ENCODE measurements at places on chromosomes 13 and 19.

GRCh38 chr13:50006426-50007135 is 8.7 kb upstream of the KCNRG start:
- no peak for DNase-seq

GRCh38 chr19:18434411-18435175 is 3.3 kb downstream of the ISYNA1 start:
- DNase-seq: no peak

DNA sequence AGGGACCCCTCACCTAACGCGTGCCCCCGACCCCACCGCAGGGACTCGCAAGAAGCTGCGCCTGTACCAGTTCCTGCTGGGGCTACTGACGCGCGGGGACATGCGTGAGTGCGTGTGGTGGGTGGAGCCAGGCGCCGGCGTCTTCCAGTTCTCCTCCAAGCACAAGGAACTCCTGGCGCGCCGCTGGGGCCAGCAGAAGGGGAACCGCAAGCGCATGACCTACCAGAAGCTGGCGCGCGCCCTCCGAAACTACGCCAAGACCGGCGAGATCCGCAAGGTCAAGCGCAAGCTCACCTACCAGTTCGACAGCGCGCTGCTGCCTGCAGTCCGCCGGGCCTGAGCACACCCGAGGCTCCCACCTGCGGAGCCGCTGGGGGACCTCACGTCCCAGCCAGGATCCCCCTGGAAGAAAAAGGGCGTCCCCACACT is 4.7 kb upstream of the MYBPC2 start:
- DNase-seq: no peak

DNA sequence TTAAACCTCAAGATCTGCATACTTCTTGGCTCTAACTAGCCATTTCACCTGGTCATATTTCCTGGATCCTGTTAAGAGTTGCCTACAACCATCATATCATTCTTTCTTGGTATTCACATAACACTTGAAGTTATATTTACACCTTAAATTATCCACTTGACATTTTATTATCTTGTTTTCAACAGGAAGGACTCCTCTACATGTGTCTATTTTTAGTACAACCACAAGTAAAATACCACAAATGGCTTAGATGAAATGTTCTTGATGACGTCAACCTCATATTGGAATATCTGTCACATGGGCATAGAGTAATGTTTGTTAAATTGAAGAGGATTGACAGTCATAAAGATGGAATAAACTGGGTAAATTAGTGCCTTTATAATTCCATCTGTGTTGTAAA is 9.4 kb downstream of the PCDH20 start:
- DNase-seq: no peak

- DNase-seq: no peak
Measured at GRCh38 chr19:38062959-38063761, 156.2 kb downstream of the SIPA1L3 start.

GRCh38 chr13:27264648-27265047 is 6.0 kb upstream of the RASL11A start:
- no peak for DNase-seq

DNA sequence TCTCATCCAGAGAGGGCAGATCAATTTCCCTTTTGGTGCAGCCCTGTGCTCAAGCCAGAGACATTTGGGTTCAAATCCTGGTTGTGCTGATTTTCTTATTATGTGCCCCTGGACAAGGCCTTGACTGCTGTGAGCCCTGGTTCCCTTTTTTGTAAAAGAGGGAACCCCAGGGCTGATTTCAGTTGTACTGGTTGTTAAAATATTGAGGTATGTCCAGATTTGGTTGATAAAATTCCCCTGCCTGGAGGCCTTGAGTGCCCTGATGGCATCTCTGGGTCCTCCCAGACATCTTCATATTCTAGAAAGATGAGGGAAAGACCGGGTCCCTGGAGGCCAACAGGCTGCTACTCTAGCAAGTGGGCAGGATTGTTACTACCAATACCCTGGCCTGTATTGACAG is 14.4 kb upstream of the PLAUR start:
- no peak for DNase-seq

- DNase-seq: no peak
Measured at GRCh38 chr19:51186323-51186722, 38.6 kb upstream of the CD33 start.

GRCh38 chr19:403221-404027 is 5.5 kb downstream of the C2CD4C start:
- DNase-seq: no peak

DNA sequence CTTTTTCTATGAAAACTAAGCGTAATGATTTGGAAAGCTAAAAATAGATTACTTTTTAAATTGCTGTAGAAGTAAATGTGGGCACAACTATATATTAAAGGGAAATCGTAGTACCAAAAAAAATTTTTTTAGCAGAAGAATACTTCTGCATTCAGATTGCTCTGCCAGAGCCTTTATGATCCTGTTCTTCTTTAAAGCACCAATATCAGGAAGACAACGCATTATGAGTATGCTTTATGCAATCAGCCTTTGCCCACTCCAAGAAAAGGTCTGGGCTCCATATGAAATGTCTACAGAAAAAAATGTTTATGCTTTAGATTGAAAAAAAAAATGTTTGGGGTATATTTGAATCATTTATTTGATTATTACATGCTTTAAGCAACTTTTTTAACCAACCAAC is 137.4 kb downstream of the DIAPH3 start:
- no peak for DNase-seq

DNA sequence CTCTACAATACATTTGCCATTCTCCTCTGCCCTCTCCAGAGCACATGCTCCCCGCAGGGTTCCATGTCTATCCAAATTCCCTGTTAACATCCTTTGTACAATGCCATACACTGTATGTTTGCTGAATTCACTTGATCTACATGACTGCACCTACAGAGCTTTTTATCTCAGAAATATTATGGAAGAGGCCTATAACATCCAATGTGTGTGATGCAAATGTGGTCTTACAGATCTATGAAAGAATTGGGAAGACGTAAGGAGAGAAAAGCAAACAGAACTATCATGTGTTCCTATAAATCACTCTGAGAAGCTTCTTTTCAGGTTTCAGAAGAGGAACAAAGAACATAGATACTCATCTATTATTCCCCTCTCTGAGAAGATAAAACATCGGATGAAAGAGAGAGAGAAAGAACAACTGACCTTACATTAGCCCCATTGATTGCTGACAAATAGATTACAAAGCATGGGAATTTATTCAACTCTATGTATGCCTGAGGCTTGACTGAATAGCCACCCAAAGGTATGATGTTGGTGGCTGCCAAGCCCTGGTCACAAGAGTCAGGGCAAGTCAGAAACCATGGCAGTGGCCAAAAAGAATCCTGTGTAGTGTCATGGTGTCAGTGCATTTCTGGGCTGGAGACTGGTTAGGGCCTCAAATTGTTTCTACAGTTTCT is 425.2 kb downstream of the FOXO1 start:
- no peak for DNase-seq

GRCh38 chr19:585551-586110 is 4.0 kb upstream of the HCN2 start:
- DNase-seq: no peak

GRCh38 chr13:22220151-22221135 is 549.6 kb downstream of the FGF9 start:
- DNase-seq: no peak

- no peak for DNase-seq
Measured at GRCh38 chr13:50133358-50133953, 118.2 kb downstream of the KCNRG start.

GRCh38 chr19:16232127-16232526 is 34.4 kb downstream of the AP1M1 start:
- DNase-seq: no peak

- DNase-seq: no peak
Measured at GRCh38 chr19:56671613-56671994, at the start of gene ZNF835. TSS of gene ZNF835 (minus strand) at chr19:56671757. CDS start at chr19:56665198, 6,559 bp downstream.

DNA sequence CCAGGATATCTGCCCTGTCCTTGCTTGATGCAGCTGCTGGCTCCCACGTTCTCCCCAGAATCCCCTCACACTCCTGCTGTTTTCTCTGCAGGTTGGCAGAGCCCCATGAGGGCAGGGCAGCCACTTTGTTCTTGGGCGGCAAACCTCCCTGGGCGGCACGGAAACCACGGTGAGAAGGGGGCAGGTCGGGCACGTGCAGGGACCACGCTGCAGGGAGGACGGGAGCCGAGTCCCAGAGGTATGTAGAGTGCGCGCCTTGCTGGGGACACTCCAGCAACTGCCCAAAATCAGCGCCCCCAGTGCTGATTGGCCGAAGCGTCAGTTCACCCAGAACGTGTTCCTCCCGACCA is 30.3 kb upstream of the MIER2 start:
- DNase-seq: no peak

DNA sequence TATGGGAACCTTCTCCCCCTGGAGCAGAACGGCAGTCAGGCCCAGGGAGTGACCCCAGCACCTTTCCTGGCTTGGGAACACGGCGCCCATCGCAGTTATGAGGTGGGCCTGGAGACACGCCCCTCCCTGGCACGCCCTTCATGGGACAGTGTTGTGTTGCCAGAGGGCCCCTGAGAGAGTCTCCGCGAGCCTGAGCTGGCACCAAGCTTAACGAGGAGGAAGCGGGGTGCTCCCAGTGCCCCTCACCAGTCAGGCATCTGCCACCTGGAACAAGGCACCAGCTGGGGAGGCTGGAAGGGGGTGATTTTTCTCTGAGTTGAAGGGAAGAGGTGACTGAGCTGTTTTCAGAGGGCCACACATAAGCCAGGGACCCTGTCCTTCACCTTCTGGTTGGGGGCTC is 180.6 kb downstream of the KDM4B start:
- DNase-seq: no peak

- no peak for DNase-seq
Measured at GRCh38 chr13:71316792-71317363, 550.1 kb downstream of the DACH1 start.

- no peak for DNase-seq
Measured at GRCh38 chr13:47546391-47547225, 454.5 kb downstream of the SUCLA2 start.

DNA sequence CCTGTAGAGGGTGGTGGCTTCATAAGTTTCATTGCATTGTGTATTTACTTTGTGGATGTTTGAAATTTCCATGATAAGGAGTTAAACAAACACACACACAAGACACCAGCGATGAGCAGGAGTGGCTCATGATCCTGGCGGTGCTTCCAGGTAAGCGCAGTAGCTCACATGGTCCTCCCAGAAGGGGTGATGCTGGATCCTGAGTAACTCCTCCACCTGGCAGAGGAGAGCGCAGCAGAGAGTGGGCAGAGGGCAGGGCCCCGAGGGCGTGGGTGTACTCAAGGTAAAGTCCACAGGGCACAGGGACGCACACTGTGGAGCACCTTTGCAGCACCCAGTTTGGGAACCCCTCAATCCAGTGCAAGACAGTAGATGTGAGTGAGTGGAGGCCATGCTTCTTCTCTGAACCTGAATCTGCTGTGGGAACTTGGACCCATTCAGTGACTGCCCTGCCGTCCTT is 54.0 kb downstream of the RFX2 start:
- no peak for DNase-seq

DNA sequence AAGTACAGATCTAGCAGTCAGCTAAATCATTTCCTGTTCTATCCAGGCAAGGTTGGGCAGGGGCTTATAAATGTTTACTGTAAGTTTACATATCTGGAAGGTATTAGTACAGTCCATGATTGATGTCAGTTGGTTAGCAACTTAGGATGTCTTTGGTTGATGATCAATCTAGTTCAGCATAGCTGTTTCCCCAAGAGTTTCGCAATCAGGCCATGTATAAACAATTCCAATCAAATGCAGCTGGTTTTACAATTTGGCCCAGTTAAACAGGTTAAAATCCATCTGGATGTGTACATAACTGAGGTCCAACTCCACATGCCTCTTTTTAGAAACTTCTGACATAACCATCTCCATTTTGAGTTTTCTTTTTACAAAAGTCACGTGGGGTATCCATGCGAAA is 6.9 kb downstream of the ZNF221 start:
- peak; percentile 77 for DNase-seq

DNA sequence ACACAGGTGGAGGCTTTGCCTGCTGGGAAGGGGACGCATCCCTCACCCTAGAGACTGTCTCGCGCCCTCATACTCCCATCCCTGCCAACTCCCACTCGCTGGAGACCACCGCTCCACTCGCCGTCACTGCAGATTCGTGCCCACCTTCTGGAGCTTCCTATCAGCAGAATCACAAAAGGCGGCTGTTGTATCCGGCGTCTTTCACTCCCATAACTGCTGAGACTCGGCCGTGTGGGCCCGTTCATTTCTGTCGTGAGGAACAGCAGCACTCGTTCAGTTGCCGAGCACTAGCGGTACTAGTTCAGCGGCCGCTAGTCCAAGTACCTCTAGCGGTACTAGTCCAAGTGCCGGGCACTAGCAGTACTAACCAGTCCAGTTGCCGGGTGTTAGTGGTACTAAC is 124.6 kb upstream of the MCF2L start:
- DNase-seq: no peak

DNA sequence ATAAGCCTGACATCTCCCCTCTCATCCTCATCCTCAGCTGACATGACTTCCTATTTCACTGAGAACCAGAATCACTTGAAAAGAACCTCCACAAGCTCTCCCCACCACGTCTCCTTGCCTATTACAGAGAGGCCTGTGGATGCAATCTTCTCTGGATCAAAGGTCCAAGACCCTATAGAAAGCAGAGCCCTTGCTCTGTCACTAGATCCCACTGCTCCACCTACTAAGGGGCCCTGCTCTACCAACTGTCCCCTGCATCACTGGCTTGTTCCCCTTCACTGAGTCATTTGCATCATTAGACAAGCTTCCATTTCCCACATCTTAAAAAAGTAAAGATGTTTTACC is 40.8 kb downstream of the RCBTB2 start:
- DNase-seq: no peak

GRCh38 chr19:48683349-48683748 is 10.5 kb upstream of the NTN5 start:
- DNase-seq: no peak

- DNase-seq: no peak
Measured at GRCh38 chr13:113489549-113490495, 689 bp downstream of the DCUN1D2 start.

- no peak for DNase-seq
Measured at GRCh38 chr13:19795956-19796355, 13.2 kb upstream of the PSPC1 start.

GRCh38 chr19:15124572-15125231 is 17.5 kb downstream of the SYDE1 start:
- DNase-seq: no peak

GRCh38 chr19:461721-462551 is 1.1 kb upstream of the SHC2 start:
- DNase-seq: no peak

DNA sequence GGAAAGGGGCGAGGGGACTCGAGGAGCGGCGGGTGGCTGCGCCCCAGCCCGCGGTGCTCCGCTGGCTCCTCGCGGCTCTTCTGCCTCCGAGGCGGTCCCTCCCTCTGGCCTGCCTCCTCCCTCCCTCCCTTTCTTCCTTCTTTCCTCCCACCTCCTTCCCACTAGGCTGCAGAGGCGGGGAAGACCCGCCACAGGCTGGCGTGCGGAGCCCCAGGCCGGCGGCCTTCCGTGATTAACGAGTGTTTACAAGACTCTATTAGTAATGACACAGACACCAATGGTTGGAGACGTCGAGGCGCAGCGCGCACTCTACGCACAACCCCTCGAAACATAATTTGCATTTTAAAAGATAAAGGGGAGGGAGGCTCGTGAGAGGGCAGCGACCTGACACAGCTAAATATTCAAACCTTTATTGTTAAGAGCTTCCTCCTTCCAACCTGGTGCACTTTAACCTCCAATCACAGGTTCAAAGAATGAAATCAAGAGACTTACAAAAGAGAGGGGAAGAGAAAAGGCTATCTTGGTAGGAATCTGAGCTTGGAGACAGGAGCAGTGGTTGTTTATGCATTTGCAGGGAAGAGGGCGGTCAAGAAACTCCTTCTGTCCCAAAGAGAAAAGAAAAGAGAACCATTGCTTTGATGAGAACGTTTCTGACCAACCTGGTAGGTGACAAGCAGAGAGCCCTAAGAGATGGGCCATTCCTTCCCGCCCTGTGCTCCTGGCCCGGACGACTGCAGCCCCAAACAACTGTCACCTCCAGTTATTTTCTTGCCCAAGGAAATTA is at the start of gene CDX2:
TSS of gene CDX2 (minus strand) at position 234 of the 784 bp plus-strand sequence. CDS start 309 bp downstream, outside the sequence.
- no peak for DNase-seq
